ENCODE measurements at places on chromosomes 13 and 19.

- no peak for DNase-seq
Observed at GRCh38 chr19:16001481-16002312, 52.9 kb downstream of the OR10H4 start.

DNA sequence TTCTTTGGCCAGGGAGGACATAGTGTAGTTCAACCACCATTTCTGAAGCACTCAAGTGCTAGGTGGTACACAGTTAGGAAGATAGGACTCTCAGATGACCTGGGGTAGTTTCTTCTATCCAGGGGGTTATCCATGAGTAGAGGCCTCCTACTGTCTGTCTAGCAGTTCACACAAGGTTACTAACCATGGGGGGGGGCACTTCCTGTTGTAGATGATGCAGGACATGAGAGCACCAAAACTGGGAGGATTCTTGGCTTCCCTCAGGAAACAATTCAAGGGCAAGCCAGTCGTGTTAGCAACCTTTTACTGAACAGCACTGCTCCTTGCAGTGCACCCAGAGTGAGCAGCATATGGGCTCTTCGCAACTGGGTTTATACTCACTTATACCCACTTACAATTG lies 8.9 kb upstream of the TPP2 start:
- DNase-seq, result no peak

DNA sequence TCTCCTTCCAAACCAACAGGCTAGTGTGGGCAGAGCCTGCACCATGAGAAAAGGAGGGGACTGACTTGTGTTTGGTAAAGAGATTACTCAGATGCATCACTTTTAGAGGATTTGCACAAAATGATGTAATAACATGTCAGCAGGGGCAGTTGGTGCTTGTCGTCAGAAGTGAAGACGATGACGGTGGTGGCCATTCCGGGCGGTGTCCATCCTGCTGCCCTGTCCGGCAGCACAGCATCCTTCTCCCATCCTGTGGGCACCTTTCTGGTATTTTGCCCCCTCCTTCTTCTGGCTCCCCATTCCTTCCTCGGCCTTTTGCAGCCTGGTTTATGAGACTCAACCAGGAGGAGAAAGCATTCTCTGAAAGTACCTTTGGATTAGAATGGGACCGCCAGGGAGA lies 160.1 kb downstream of the TEX29 start:
- DNase-seq, result no peak

DNA sequence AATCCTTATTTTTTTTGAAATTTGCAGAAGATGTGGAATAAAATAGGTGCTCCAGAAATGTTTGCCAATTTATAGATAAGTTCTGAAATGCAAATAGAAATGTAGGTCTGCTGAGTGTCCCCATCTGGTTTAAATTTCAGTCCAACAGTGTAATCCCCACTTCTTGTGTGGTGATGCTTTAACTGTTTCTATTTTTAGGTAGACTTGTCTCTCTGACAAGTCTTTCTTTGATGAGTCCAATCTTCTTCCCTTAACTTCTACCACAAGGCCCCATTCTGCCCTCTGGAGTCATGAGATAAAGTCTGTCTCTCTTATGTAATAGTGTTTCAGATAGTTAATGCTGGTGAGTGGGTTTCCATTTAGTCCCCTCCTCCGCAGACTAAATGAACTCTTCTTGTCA lies 390.4 kb downstream of the RFC3 start:
- no peak for DNase-seq

DNA sequence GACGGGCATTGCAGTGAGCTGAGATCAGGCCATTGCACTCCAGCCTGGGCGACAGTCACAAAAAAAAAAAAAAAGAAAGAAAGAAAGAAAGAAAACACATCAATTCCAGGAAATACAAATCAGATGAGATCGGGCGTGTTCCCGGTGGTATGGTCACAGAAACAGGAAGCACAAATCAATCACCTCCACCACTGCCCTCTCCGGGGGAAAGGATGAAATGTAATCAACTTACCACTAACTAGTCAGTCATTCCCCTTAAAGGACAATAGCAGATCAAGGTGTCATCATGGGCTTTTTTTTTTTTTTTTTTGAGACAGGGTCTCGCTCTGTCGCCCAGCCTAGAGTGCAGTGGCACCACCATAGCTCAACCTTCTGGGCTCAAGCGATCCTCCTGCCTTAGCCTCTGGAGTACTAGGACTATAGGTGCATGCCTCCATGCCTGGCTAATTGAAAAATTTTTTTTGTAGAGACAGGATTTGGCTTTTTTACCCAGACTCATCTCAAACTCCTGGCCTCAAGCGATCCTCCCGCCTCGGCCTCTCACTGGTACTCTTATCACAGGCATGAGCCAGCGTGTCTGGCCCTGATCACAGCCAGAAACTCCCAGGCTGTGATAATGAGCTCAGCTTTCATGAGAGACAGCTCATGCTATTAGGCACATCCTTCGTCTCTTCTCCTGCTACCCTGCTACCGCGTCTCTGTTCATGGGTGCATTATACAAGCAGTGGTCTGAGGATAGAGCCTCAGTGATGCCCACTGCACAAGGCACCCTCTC lies 6.8 kb upstream of the DPRX start:
- DNase-seq, result no peak

DNA sequence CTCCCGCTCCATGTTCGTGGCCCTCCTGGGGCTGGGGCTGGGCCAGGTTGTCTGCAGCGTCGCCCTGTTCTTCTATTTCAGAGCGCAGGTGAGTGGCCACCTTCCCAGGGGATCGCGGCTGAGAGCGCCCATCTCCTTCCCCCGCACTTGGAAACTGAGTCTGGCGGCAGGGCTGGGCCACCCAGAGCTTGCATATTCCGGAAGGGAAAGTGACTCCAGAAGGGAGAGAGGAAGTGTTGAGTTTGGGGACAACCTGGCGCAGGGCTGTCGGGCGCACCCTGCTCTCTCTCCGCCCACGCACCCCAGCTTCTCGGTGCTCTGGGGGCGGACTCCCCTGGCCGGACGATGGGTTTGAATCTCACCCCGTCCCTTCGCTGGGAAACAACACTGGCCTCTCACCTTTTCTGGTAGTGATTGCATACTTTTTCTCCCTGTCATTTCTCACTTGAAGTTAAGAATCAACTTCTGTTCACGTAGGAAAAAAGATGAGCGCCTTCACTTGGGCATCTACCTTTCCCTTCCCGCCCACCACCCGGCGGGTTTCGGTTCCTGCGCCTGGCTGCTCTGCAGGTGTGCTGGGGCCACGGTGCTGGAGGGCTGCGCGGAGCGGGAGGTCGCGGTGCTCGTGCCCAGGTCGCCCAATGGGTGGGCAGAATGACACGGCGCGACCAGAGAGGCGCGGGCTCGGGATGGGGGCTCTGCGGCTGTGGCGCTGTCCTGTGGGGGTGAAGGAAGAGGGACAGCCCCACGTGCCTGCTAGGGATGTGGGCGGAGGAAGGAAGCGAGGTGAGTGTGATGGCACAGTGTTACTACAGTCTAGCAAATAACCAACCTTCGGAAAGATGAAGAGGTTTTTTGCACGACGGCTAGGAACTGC lies 721 bp downstream of the TNFSF11 start:
- DNase-seq, result no peak

DNA sequence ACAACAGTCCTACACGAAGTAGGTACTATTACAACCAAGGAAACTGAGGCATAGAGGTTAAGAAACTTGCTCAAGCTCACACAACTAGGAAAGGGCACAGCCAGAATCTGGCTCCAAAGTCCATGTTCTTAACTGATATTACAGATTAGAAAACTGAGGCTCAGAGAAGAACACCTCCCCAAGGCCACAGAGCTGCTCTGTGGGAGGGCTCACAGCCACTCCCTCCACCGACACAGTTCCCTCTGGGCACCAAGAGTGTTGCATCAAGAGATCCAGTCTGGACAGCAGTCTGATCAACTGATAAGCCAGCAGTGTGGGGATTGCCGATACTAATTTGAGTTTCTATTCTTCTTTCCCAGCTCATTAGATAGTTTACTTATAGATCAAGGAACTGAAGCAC lies 29.5 kb downstream of the SLC15A1 start:
- no peak for DNase-seq

DNA sequence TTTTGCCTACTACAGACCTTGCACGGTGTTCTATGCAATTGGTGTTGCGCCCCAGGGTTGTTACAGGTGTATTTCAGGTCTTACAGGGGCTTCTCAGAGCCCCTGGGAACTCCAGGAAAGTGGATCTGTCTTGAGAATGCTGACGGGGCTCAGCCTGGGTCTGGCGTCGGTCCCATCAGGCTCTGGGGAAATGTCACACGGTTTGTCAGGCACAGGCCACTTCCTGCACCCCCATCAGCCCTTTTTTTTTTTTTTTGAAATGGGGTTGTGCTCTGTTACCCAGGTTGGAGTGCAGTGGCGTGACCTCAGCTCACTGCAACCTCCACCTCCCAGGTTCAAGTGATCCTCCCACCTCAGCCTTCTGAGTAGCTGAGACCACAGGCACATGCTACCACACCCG lies 13.2 kb downstream of the CLEC4G start:
- no peak for DNase-seq

DNA sequence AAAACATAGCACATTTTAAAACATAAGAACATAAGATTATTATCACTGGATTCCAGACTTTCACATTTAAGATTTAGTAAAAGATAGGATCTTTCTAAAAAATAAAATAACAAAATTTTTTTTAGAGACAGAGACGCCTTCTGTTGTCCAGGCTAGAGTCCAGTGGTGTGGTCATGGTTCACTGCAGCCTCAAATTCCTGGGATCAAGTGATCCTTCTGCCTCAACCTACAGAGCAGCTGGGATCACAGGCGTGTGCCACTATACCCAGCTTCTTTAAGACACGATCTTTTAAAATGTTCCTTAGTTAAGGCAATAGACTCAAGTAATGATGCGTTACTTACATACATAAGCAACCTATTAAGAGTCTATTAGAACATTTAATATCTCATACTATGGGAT lies 32.7 kb downstream of the ALG5 start:
- no peak for DNase-seq

- DNase-seq, result no peak
Observed at GRCh38 chr19:4414800-4415321, 12.4 kb downstream of the CHAF1A start.
